ENCODE measurements at places on chromosomes 1 and 21.

DNA sequence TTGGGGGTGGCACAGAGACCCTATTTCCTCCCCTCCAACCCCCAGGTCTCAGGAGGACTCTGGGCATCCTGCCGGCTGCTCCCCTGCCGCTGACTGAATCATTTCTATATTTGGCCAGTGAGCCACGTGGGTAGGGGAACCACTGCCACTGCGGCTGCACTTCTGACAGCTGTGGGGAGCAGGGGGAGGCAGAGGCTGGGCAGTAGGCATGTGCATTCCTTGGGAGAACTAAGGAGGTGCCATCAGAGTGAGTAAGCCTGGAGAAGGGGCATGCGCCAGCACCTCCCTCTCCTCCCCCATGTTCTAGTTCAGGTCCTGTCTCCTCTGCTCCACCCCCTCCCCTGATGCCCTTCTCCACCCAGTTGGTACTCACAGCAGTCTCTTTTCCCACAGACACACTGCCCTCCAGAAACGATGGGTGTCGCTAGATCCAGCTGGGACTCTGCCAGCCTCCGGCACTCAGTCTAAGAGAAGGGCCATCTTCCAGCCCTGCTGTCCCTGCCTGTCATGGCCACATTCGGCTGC, 12.0 kb downstream of the PPFIA4 start:
- no peak for DNase-seq

GRCh38 chr1:208268541-208269337, 24.6 kb upstream of the PLXNA2 start:
- no peak for DNase-seq

DNA sequence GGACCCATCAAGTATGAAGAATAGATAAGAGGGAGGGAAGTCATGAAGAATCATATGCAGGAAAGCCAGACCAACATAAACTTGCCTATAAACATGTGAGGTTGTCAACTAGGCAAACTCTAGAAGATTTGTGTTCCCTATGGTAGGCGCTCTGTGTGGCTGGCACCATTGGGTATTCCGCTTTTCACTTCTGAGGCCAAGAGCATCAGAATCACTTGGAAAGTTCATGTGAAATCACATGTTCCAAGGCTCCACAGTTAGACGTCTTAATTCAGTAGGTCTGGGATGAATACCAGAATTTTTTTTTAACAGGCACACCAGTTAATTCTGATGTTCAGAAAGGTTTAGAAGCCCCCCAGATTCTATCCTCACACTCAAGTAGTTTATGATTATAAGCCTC, 50.5 kb upstream of the LAX1 start:
- DNase-seq, result no peak

- no peak for DNase-seq
Measured at GRCh38 chr1:55195521-55196233, 19.5 kb downstream of the USP24 start.
